ENCODE measurements at places on chromosomes 1 and 21.

DNA sequence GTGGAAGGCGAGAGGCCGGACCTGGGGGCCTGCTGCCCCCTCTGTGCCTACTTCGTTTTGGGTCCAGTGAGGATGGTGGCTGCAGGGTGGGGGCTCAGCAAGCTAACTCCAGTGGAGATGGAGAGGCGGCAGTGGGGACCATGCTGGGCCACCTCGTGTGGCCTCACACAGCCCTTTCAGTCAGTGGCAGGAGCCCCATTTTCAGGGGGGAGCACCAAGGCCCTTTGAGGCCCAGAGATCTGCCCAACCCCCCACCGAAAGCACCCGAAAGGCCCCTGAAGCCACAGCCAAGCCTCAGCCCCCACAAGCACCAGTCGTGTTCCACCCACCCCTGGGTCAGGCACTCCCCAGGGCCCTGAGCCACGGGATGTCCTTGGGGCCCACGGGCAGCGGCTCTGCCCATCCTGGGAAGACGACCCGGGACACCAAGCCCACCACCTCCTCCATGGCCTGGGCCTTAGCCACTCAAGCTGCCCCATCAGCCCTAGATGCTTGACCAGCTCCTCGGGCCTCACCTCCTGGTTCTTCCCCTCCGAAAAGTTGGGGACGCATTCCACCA is 345 bp downstream of the FTCD start:
- no peak for DNase-seq

DNA sequence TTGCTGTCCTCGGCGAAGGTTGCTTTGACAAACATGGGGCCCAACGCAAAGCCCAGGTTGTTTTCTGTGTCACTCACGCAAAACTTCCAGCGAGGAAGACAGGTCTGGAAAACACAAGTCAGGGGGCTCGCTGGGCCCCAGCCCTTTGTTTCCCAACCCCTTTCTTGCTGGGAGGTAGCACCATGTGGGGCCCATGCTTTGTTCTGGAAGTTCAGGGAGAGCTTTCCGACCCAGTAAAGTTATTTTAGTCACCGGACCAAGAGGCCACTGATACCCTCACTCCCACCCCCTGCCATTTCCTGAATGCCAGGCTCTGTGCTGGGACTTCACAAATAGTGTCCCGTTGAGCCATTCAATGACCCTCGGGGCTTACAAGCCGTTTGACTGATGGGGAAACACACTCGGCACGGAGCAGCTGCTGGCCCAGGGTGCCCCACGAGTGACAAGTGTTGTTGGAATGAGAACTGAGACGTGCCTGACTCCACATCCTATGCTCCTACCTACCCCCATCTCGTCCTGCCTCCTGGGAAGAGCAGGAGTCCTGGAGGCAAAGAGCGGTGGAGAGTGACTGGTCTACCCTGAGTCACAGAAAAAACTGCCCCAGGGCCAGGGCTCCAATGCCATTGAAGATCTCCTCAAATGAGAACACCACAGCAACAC is 52.0 kb downstream of the ECE1 start:
- no peak for DNase-seq

GRCh38 chr21:18443085-18443484 is 39.5 kb upstream of the TMPRSS15 start:
- no peak for DNase-seq

- no peak for DNase-seq
These were observed 2.1 kb downstream of the RIPK4 start for GRCh38 chr21:41764558-41765419.

GRCh38 chr1:110148961-110149360 is 1.3 kb upstream of the SLC6A17 start:
- DNase-seq, result no peak

GRCh38 chr1:172742599-172743500 is 83.9 kb downstream of the FASLG start:
- DNase-seq, result no peak

DNA sequence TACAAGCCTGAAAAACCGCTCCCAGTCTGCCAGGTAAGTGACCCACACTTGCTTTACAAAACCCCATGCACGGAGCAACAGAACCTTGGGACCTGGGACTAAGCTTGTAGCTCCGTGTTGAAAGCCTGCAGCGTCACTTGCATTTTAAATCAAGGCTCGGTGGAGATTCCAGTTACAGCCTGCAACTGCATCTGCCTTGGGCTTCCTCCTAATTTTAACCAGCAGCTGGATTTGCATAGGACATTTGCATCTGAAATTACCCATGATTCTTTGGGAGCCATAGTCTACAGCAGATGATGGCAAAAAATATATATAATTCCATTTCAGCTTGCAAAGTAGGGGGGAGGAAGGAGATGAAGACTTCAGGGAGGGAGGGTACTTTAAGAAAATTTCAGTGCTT is 62.4 kb upstream of the IGSF21 start:
- DNase-seq, result no peak

GRCh38 chr21:27776925-27777553 is 810.2 kb upstream of the ADAMTS5 start:
- DNase-seq, result no peak

GRCh38 chr1:93395195-93395594 is 49.5 kb downstream of the DR1 start:
- DNase-seq, result no peak

GRCh38 chr1:235887676-235888075 is 21.0 kb upstream of the LYST start:
- no peak for DNase-seq

GRCh38 chr1:56827711-56828110 is 8.5 kb upstream of the FYB2 start:
- no peak for DNase-seq

GRCh38 chr21:46500224-46500861 is 41.7 kb downstream of the DIP2A start:
- no peak for DNase-seq

DNA sequence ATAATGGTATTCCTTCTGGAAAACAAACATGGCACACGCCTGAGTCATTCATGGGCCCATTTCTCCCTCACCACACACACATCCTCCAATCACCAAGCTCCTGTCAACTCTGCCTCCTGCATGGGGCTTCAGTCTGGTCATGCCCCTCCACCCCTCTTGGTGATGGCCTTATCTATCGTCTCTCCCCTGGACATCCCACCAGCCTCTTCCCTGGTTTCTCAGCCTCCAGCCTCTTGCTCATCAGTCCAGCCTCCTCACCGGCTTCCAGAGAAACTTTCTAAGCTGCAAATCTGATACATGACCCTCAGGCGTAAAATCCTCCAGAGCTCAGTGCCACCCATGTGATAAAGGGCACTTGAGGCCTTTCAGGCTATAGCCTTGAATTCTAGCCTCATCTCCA is 243.9 kb downstream of the FOXD2 start:
- no peak for DNase-seq

DNA sequence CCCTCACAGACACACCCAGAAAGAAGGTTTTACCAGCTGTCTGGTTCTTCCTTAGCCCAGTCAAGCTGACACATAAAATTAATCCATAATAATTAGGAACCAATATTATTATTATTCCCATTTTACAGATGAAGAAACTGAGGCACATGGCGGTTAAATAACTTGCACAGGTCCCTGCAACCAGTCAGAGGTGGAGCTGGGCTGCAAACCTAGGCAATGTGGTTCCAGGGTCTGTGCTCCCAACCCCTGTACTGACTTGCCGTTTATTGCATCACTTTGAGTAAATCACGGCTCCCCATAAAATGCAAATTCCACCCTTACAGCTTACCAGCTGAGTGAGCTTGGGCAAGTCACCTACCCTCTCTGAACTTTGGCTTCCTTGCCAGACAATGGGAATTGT is 179.2 kb upstream of the POU3F1 start:
- DNase-seq, result no peak

DNA sequence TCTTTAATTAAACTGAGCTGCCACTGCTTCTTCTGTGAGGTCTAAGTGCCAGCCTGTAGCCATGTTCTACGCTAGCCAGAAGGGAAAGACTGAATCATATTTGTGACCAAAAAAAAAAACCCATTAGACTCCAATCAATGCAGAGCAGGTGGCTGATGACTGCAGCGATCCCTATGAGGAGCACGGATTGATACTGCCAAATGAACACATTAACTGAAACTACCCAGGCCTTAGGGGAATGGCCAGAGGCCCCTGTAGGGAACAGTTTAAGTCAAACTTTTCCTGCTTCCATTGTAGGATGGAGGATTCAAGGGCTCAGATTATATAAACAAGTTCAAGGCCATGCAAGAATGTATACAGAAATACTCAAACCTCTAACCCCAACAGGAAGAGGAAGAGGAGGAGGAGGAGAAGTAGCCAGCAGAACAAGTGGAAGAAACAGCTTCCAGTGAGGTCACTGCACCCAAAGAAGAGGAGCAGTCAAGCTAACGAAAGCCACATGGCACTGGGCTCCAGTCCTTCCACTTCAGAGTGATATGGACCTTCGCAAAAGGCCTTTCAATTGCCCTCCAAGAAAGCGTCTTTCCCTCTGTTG is 328.3 kb downstream of the SMYD3 start:
- no peak for DNase-seq

DNA sequence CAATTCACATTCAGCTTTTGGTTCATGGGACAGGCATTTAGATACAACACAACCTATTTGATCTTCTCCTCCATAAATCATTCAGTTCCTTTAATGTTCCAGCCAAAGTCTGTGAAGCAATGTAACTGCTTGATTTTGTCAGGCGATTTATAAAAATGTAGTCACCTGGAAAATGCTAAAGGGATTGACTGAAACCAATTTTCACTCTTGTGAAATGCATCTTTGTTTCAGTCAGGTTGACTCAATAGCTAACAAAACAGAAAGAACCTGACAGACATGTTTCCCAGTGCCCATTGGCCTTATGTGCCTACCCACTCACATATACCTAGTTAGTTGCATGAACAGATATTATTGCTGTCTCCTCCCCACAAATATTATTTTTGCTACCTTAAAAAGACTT is 335.7 kb downstream of the CHRM3 start:
- DNase-seq, result no peak

DNA sequence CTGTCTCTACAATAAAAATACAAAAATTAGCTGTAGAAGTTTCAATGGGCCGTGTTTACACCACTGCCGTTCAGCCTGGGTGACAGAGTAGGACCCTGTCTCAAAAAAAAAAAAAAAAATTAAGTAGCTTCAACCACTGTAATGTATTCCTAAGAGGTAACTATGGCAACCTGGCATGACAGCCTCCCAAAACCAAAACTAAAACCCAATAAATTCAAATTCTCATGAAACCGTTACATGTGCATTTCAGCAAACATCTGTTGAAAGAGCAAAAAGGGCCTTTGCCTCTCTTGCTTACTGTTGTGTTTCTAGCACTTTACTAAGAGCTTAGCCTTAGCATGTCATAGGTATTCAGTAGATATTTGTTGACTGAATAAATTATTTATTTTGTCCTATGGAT is 33.5 kb downstream of the ODR4 start:
- DNase-seq, result no peak

DNA sequence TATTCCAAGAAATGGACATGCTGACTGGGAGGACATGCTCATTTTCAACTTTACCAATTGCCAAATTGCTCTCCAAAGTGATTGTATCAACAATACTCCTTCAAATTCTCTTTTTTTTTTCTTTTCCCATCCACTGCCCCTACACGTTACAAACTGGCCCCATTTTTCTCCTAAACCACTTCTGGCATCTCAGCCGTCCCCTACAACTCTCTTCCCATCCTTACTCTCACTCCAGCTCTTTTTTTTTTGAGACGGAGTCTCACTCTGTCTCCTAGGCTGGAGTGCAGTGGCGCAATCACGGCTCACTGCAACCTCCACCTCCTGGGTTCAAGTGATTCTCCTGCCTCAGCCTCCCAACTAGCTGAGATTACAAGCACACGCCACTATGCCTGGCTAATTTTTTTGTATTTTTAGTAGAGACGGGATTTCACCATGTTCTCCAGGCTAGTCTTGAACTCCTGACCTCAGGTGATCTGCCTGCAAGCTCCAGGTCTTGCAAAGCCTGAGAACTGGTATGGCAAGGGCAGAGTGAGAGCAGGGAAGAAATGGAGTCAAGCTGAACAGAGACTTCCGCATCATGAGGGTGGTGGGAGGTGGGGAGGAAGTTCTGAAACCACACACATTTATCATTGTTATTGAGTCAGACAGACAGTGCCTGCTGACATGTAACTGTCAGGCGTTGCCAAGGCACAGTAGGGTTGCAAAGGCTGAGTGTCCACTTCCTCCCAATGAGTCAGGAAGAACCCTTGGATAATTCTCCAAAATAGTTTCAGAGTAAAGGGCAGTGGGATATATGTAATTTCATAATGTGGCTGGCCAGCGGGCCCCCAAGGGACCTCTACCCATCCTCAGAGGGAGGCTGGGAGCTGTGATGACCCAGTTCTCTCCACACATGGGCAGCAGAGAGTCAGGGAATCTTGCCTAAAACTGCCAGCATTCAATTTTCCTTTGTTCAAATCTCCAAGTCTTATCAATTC is 17.4 kb downstream of the CELA3A start:
- DNase-seq, result no peak

- DNase-seq, result no peak
These were observed 103.5 kb downstream of the RPE65 start for GRCh38 chr1:68346188-68346808.

GRCh38 chr1:214280386-214281020 is 456 bp upstream of the SMYD2 start:
- DNase-seq, result no peak

GRCh38 chr1:34129630-34130029 is 35.4 kb downstream of the CSMD2 start:
- no peak for DNase-seq
